ENCODE measurements at places on chromosomes 3 and 15. TPM values are rescaled to one million over a fixed set of nuclear protein-coding genes. Genes with fewer than 3 reads are reported as not detected.

- no peaks in the 10 kb centered on the region for H3K4me1 ChIP-seq
- no peaks in the 10 kb centered on the region for H3K27me3 ChIP-seq
- H3K27ac ChIP-seq: no peak overlapping the region
- DNase-seq: no peak
Observed at GRCh38 chr3:37872413-37873160, 10.9 kb downstream of the CTDSPL start.

DNA sequence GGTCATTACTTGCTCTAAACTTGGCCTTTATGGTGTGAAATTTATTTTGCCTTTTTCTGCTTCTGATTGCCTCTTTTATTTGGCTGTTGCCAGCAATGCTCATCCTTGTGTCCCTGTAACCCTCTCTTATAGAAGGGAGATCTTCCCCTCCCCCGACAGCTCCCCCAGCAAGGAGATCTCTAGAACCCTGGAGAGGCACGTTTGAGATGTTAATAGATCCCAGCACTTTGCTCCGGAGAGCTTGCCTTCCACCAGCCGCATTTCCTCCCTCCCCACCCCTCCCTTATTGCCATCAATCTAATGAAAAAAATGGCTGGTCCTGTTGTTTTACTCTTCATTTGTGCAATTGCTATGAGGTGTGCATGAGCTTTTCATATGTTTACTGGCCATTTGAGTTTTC is 18.2 kb downstream of the TRIM71 start:
- DNase-seq: no peak
- H3K4me3 ChIP-seq: no peak overlapping the region
- no peaks in the 10 kb centered on the region for H3K36me3 ChIP-seq
- H3K4me1 ChIP-seq: no peaks in the 10 kb centered on the region
- peaks cover 5% of the 10 kb centered on the region for H3K27me3 ChIP-seq
- no peak overlapping the region for H3K27ac ChIP-seq

- no peak overlapping the region for H3K4me3 ChIP-seq
- no peak overlapping the region for H3K27ac ChIP-seq
- H3K27me3 ChIP-seq: peaks cover 13% of the 10 kb centered on the region
- H3K36me3 ChIP-seq: no peaks in the 10 kb centered on the region
- DNase-seq: no peak
Observed at GRCh38 chr15:48096813-48097212, 24.0 kb upstream of the SLC24A5 start.

DNA sequence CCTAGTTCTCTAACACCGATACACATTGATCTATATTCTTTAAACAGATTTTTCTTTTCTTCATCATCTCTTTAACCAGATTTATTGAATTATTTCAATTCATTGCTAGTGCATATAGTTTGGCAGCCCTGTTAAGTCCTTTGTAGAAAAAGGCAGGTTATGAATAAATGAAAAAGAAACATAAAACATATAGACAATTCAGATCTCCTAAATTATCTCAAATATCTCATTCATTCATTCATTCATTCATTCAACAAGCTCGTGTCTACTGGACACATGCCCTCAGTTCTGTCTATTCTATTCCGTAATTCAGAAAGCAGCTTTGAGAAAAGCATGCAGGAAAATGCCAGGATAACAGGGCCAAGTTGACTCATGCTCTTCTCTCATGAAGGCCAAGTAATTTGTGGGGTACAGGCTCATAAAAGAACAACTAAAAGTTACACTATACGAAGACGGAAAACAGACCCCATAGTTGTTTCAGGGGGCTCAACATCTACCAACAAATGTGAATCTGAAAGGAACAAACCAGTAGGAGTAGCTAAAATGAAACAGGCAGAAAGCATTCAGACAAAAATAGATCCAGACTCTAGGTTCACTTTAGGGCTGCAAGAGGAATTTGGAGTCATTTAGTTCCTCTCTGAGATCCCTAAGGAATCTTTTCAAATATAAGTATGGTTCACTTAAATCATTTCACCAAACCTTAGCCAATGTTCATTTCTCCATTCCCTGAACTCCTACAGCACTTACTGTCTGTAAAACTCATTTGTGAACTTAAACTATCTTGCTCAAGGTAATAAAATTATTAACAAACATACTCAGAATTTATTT is 7.5 kb downstream of the ZNF148 start:
- no peaks in the 10 kb centered on the region for H3K27me3 ChIP-seq
- peaks cover 7% of the 10 kb centered on the region for H3K36me3 ChIP-seq
- no peak overlapping the region for H3K4me3 ChIP-seq

DNA sequence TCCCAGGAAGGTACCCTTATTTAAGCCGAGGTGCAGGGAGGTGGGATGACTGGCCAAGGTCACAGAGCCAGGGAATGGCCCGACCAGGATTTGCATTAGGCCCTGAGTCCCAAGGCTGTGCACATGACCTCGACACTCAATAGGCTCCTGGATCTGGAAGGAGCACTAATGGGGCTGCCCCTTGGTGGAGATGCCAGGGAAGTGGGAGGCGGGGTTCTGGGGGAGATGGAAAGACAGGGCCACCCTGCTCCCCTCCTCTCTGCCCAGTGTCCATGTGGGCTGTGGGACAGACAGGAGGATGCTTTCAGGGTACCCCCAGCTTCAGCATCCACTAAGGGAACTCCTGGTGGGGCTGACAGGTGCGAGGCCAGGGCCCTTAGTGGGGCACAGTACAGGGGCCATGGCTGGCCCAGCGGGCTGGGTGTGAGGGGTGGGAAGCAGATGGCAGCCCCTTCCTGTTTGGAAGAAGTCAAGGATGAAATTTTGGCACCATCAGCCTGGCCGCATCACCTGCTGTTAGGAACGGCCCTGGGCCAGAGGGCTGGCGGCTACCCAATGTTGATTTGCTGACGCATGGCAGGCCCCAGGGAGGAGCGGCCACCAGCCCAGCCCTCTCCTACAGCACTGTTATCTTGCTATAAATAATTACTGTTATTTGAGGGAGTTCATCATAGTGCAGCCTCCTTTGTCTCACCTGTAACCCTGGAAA is 37.3 kb downstream of the ATP2B2 start:
- no peak overlapping the region for H3K27ac ChIP-seq
- peaks cover 5% of the 10 kb centered on the region for H3K4me1 ChIP-seq
- peaks cover 4% of the 10 kb centered on the region for H3K27me3 ChIP-seq
- H3K36me3 ChIP-seq: no peaks in the 10 kb centered on the region

DNA sequence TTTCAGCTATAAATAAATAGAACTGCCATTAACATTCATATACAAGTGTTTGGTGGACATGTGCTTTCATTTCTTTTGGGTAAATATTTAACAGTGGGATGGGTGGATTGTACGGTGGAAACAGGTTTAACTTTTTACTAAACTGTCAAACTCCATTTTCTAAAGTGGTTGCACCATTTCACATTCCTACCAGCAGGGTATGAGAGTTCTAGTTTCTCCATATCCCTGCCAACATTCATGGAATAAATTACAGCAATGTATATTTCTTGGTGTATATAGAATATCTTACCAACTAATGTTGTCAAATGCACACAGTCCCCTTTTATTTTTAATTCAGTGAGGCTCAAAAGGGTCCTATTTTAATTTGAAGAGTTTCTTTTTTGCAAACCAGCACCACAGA is 71.3 kb upstream of the CTXND1 start:
- H3K27me3 ChIP-seq: peaks cover 19% of the 10 kb centered on the region
- no peak for DNase-seq
- H3K27ac ChIP-seq: no peak overlapping the region
- H3K4me3 ChIP-seq: no peak overlapping the region

- no peak overlapping the region for H3K4me3 ChIP-seq
- H3K36me3 ChIP-seq: no peaks in the 10 kb centered on the region
Observed at GRCh38 chr15:40070608-40071218, 31.7 kb upstream of the SRP14 start.

DNA sequence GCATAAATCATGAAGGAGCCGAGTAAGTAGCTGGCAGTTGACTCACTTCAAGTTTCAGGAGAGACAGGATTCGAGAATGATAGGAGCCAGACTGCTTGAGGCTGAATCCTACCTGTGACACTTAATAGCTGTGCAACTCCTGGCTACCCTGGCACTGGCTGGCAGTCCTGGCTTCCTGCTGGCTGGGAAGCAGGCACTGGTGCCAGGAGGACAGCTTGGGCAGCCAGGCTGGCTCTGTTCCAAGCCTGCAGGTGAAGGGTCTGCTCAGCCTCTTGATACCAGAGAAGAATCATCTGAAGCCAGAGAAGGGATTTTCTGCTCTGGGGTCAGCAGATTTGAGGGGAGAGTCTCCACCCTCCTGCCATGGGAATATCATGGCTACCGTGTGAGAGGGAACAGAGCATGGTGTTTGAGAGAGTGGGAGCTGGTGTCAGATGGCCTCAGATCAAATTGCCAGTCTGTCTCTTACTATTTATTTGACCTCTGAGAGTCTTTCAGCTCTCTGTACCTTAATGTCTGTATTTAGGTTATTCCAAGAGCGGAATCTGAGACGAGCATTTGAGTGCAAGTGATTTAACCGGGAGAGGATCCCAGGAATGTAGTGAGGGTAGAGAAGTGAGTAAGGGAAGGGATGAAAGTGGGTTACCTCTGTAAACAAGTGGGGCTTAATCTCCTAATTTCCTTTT is 4.4 kb upstream of the XIRP1 start:
- no peak overlapping the region for H3K27ac ChIP-seq
- no peak overlapping the region for H3K4me3 ChIP-seq
- no peak for DNase-seq
- no peaks in the 10 kb centered on the region for H3K27me3 ChIP-seq
- no peaks in the 10 kb centered on the region for H3K36me3 ChIP-seq

RBP2 gene
- not detected for total RNA-seq

MUSTN1 gene
- 0.57 TPM for total RNA-seq

INSYN1 gene
- total RNA-seq: not detected

GNAT1 gene
- not detected for total RNA-seq

SUSD5 gene
- total RNA-seq: not detected

ITPKA gene
- total RNA-seq: 1.7 TPM

CAND2 gene
- 2.7 TPM for total RNA-seq

USP3 gene
- total RNA-seq: 49.9 TPM

Measured in activated naive CD4-positive, alpha-beta T cell treated with anti-CD3 and anti-CD28 coated beads for 36 hours (primary cell).